Bronchial epithelial cell (primary cell): ENCODE measurements at places on chromosomes 6 and 20.

DNA sequence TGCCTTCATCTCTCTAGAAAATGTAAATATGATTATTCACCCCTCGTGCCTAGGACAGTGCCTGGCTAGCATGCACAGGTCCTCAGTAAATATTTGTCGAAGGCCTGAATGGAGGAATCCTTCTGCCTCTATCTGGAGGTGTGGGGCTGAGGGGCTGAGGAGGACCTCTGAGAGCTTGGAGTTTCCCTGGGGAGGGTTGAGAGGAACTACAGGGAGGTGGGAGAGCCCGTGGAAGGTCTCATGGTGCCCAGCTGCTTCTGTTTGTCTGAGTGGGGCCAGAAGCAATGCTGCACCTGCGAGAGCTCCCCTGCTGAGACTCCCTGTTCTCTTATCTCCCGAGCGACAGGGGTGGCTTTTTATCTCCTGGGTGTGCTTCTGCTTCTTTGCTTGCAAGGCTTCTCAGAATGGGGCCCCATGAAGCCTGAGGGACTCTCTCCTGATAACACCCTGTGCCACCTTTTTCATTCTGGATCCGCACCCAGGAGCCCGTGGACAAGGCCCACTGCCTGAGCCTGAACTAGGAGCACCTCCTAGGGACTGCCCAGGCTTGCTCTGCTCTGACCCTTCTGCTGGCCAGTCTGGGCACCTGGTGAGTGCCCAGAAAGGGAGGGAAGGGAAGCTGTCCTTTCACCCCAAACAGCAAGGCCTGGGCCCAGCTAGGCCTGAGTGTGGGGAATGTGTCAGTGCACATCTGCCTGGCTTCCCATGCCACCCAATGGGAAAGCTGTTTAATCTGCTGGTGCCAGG is 2.4 kb downstream of the SLC29A1 start:
- DNase-seq, result no peak

DNA sequence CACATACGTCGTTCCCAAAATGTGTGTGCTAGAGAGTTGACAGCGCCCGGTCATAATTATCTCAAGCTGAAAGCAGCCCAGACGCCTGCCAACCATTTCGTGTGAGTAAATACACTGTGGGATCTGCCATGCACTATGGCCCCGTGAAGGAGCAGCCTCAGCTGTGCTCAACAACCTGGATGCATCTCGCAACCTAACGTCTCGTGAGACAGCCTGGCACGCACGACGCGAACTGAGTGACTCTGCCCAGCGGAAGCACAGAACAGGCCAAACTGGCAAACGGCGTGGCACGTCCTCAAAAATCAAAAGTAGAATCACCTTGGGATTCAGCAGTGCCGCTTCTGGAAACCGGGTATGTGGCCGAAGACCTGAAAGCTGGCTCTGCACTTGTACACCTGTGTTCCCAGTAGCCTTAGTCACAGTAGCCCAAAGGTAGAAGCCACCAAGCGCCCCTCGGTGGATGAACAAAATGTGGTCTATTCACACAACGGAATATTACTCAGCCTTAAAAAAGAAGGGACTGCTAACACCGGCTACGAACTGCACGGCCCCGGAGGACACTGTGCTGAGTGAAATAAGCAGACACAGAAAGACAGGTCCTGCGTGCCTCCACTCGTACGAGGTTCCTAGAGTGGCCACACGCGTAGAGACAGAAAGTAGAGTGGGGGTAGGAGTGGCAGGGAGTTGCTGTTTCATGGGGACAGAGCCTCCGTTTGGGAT is 27.2 kb upstream of the SLCO4A1 start:
- no peak for DNase-seq

DNA sequence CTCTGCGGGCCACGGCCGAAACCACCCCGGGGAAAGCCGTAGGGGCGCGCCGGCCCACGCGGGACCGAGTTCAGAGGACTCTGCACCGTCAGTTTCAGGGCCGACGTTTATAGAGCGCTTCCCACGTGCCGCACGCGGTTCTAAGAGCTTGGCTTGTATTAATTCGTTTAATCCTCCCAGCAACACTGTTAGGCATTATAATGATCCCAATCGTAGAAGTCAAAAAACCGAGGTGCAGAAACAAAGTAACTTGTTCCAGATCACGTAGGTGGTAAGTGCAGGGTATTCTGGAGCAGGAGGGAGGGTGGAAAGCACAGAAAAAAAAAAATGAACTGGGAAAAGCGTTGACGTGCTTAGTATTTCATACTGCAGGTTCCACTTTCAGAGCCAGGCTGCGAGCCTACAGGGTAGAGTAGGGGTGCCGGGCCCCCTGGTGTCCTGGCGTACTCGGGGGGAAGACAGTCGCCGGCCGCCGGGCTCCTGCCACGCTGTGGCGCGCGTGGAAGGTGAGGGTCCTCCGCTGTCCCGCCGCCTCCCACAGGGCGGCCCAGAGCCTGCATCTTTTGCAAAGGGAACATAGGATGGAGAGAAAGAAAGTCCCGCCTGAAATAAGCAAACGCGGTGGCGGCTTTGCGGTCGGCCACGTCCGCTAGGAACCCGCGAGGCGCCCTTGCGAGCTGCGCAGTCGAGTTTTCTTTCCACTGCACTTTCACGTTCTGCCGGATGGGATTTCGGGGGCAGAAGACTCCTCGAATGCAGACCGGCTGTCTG is 10.2 kb upstream of the FOXF2 start:
- DNase-seq, result no peak

GRCh38 chr20:21435576-21435975 is 38.2 kb upstream of the NKX2-4 start:
- DNase-seq, result no peak

DNA sequence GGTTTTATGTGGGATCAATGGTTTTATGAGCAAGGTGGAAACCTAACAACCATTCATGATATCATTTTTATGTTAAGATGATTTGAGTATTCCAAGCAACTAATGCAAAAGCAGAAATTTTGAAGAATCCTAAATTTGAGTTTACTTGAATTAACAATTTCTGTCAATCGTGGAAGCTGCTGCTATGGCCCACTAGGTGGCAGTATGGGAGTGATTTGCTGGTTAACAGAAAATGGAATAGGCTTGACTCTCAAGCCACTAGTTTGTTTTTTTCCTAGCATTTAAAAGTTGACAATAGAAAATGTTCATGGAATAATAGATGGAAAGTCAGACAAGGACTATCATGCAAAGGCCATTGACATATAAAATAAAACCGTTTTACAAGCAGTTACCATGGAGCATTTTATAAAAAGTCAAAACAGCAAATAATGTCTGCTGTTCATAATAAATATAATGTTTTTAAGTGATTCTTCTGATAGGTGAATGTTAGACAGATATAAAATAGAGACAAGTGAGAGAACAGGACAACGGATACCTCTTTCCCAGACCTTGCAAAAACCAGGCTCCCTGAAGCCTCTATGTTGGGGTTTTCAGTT is 43.0 kb upstream of the TMEM200A start:
- DNase-seq, result peak; percentile 57

GRCh38 chr6:26194816-26195375 is 107.7 kb downstream of the HFE start:
- no peak for DNase-seq

- no peak for DNase-seq
Measured at GRCh38 chr20:25032065-25032477, 25.9 kb downstream of the ACSS1 start.

DNA sequence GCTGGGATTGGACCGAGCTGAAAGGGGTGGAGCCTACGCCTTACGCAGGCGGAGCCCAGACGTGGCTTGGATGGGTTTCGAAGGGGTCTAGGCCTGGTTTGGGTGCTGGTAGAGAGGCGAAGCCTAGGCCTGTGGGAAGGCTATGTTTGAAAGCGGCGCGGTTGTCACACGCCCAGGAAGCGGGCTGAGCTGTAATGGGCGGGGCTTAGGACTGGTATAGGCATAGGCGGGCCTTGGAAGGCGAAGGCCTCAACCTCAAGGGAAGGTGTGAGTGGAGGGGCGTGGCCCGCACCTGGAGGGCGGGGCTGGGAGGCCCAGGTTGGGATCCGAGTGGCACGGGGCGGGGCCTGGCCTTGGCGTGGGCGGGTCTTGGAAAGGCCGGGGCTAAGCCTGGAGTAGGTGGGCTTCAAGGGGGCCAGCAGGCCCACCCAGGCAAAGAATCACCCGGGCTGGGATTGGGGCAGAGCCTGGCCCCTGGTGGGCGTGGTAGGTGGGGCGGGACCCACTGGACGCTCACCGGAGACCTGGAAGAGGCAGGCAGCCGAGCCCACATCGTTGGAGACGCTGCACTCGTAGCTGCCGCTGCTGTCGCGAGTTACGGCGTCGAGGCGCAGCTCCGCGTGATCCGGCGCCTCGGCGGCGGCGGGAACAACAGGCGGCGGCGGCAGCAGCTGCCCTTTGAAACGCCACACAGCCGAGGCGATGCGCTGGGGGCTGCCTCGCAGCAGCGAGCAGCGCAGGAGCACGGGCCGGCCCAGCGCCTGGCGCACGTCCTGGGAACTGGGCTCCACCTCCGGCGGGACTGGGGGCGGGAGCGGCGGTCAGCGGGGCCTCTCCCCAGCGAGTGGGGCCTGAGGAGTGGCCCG is 49.0 kb downstream of the MDGA1 start:
- peak; percentile 68 for DNase-seq

GRCh38 chr6:124203812-124204167 is 400.1 kb downstream of the NKAIN2 start:
- DNase-seq, result peak; percentile 47

DNA sequence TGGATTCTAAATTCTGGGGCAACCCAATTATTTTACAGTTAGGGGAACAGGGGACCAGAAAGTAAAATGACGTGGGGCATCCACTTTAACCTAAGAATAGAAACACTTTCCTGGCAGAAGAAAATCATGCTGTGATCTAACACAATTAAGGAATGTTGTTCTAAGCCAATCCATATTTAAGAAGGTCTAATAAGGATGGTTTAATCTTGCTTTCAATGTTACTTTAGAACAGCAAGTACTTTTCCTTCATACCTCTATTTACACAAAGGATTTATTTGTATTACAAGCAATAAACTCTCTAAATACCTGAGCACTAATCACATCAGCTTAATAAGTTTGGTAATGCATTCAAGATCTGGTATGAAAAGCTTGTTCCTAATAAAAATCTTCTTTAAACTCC is 32.4 kb downstream of the SLC2A12 start:
- no peak for DNase-seq
